CD4-positive, alpha-beta T cell treated with Interleukin-15 for 4 hours (primary cell): ENCODE measurements at places on chromosomes 3 and 15.

- no peak for DNase-seq
Measured at GRCh38 chr15:92951800-92952457, 51.8 kb downstream of the CHD2 start.

DNA sequence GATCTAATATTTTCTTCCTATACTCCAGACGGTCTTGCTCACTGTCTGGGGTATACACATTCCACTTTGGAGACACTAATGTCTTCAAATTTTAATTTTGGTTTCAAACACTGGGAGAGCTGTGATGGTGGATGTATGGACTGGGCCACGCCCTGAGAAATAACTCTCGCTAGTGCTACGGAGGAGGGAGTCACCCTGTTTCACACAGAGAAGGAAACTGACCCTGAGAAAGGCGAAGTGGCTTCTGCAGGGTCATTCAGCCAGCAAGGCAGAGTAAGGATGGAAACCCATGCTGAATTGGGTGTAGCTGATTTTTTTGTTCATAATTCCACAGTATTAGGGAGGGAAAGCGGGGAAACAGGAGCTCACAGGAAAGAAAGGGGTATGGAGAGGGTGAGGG, 8.6 kb upstream of the SKIC8 start:
- no peak for DNase-seq

DNA sequence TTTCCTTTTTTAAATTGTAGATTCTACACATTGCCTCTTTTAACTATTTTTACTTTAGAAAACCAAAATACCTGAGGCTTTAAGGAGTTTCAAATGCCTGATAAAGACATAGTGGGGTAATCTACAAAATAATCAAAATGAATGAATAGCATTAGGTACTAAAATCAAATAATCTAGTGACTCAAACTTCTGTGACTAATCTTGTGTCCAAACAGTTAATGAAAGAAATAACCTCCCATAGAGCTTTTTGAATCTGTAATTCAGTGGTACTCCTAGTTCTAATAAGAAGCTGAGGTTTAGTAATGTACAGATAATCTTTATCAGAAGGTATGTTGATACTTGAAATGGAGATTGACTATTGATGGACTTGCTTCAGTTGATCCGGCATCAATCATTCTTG, 53.0 kb downstream of the DTWD1 start:
- DNase-seq: no peak

DNA sequence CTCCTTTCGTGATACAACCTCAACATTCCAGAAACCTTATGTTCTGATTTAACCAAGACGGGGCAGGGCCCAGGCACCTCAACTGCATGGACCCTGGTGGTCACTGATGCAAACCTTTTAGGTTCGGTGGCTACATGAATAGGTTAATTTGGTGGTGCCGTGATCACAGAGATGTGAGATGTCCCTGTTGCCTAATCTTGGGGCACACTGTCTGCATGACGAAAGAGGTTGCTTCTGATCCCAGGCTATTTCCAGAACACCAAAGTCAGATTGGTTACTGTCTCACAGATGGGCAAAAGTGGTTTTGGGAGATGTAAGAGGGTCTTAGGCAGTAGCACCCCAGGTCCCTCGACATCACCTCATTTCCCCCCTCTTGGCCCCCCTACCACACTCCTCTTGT, 4.0 kb upstream of the CCR1 start:
- no peak for DNase-seq

DNA sequence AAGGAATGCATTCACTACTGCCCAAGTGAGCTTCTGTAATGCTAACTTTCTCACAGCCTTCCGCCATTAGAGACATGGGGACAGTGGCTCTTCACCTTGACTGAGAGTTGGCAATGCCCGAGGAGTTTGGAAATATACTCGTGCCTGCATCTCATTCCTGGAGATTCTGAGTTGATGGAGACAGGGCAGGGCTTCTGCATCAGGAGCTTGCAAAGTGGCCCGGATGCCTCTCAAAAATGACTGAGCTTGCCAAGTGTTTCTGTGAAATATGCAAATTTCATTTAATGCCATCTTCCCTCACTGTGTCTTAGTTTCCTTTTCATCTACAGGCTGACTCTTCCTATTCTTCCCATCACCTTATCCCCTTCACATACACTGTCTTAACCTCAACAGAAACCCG, 346.2 kb downstream of the GRM7 start:
- no peak for DNase-seq

DNA sequence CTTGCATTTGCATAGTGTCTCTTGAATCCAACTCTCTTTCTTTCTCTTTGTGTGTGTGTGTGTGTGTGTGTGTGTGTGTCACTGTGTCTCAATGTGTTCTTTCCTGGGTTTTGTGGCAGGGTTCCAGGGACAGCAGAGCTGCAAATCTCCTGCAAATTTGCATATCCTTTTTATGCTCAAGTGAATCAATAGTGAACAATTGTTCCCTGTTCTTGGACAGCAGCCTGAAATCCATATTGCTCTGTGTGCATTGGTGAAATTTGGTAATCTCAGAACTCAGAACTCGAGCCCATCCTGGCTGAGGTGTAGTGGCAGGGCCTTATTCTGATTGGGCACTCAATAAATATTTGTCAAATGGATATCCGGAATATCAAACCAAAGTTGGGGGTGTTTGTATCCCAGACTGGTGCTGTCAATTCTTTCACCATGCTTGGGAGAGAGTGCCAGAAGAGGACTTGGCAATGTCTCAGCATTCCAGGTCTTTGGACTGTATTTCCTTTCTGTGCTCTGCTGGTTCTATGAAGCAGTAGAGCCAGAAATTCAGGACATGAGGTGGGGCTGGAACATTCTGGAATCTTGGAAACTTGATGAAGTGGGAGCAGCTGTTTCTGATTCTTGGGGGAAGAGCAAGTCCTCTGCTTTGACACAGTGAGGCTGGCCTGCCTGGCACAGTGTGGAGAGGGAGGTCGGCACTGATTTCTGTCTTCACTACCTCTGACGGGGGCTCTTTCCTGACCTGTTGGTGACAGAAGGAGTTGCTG, 380.6 kb upstream of the C2CD4B start:
- DNase-seq: no peak

GRCh38 chr3:12983319-12983718, 89.9 kb downstream of the IQSEC1 start:
- DNase-seq: no peak

- DNase-seq: no peak
Measured at GRCh38 chr3:170496026-170496867, 77.6 kb downstream of the CLDN11 start.

DNA sequence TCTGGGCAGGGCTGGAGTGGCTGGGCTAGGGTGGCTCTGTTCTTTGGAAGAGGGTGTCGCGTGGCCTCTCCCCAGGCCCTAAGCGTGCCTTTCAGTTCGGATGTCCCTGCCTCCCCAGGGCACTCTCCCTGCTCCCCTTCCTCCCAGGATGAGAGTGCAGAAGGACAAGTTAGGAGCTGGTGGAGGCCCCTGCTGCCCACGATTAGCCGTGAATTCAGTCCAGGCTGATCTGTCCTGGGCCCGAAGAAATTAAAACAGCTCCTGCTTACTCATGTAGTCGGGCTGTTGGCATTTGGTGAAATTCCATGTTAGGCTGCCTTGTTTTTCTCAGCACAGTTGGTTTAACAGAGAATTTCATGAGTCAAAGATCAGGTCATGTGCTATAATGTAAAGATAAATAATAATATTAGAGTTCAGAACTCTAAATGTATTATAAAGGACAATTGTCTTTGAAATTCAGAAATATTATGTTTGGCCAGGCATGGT, 24.5 kb downstream of the NIPA1 start:
- no peak for DNase-seq

DNA sequence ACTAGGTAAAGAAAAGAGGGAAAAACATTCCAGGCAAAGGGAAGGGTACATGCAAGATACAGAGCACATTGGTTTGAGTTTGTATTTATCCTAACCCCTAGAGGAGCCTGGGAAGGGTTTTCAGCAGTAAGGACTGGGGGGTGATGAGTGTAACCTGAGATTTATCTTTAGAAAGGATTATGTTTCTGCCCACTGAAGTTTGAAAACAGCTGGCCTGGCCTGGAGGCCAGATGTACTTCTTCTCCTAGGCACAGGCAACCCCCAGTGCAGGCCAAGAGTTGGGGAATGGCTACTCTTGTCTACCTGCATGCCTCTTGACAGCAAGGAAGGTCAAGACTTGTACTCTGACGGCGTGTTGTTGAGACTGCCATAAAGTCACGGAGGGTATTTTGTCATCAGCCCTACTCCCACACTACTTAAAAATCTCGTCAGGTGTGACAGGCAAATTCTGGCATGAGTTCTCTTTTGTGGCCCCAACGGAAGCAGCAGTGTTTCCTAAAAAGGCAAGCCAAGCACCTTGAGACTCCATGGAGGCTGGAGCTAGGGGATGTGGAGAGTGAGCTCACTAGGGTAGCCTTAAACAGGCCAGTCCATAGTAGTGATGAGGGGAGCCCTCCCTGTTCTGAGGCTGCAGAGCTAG, 241.5 kb upstream of the WNT5A start:
- DNase-seq: no peak

DNA sequence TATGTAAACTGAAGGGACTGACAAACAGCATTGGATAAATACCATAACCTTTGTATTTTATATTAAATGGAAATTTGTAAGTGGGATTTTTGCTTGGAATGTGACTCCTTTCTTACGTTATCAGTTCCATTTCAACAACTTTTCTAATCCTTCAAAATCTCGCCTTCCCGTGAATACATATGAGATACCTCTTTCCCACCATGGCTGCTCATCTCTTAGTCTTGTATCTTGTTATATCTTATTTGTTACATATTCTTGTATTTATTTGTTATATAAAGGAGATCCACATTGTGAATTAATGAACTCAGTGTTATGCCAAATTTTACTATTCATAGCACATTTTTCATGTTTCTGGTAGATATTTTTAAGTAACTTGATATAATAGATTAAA, 623.7 kb downstream of the MCTP2 start:
- DNase-seq: no peak

GRCh38 chr3:60579734-60580133, 671.5 kb downstream of the FHIT start:
- DNase-seq: no peak

DNA sequence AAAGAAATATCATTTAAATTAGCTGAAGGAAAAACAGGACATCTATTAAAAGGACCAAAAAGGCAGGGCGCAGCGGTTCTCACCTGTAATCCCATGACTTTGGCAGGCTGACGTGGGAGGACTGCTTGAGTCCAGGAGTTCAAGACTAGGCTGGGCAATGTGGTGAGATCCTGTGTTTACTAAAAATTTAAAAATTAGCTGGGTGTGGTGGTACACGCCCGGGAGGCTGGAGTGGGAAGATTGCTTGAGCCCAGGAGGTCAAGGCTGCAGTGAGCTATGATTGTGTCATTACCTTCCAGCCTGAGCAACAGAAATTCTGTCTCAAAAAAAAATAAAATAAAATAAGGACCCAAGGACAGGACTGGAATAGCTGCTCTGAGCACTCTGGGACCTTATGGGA, 16.2 kb upstream of the HERC1 start:
- no peak for DNase-seq

GRCh38 chr3:127252446-127252845, 35.4 kb downstream of the PRR20G start:
- no peak for DNase-seq

GRCh38 chr3:20569310-20569709, 383.3 kb upstream of the SGO1 start:
- no peak for DNase-seq

DNA sequence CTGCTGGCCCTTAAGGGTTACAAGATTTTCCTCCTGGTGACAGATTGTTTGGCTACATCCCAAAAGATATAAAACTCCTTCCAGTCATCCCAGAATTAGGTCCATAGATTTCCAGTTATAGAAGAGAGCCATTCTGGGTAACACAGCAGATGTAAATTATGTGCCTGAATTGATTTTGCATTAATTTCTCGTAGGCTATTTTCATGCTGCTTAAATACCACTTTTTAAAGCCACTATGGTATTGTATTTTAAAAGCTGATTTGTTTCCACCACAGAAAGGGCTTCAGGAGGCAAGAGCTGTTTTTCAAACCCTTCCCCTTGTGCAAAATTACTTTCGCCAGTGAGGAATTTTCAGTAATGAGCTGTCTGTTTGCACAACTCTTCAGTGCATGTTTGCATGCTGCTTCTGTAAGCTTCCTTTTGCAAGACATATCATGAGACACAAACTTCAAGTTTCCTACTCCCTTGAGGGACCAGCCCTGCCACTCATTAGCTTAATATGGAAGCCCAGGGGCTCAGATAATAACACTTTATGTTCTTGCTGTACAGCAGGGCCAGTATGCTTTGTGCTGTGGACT, 105.4 kb upstream of the TNIK start:
- no peak for DNase-seq

DNA sequence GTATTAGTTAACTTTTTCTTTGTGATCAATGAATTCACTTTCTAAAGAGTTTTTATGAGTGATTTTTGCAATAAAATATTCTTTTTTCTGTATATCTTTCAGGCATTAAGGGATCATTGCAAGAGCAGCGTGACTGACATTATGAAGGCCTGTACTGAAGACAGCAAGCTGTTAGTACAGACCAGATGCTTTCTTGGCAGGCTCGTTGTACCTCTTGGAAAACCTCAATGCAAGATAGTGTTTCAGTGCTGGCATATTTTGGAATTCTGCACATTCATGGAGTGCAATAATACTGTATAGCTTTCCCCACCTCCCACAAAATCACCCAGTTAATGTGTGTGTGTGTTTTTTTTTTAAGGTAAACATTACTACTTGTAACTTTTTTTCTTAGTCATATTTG, 24.4 kb downstream of the SELENOT start:
- DNase-seq: no peak

GRCh38 chr3:96734273-96735009, 80.0 kb upstream of the EPHA6 start:
- no peak for DNase-seq

- no peak for DNase-seq
Measured at GRCh38 chr15:39181940-39182339, 398.9 kb upstream of the THBS1 start.

DNA sequence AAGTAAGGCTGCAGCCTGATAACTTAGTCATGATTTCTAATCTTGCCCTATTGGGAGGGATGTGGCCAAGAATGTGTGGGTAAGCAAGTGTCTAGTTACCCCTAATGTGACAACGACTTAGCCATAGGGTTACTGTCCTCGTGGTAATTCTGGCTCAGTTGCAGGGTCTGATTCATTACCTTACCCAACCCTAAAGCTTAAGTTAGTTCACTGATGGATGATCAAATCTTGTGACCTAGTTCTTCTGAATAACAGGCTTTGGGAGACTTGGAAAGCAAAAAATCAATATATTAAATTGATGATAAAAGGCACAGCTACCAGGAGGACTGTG, 1.6 kb upstream of the INTS14 start:
- no peak for DNase-seq

- DNase-seq: peak; percentile 52
Measured at GRCh38 chr3:66816090-66816761, 181.9 kb upstream of the KBTBD8 start.

DNA sequence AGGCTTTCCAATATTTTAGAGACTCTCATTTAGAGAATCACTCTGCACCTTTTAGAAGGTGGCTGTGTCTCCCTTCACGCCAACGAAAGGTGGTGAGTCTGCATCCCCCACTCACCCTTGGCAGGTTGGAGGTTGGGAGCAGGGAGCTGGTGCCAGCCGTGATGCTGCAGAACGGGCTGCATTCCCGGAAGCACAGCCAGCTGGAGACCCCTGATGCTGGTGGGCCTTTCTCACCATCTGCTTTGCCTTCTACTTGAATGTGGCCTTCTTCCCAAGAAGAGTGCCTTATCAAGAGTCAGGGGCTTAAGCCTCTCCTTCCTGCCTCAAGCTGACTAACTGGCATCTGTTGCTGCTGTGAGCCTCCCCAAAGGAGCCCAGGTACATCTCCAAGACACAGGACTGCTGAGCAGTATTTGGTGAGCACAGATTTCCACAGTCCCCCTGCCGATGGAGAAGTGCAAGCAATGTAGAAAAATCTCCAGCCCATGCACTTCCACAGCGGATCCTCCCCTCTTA, 17.7 kb upstream of the HEG1 start:
- DNase-seq: no peak

GRCh38 chr15:38698254-38698653, 133.6 kb upstream of the RASGRP1 start:
- DNase-seq: no peak
